ENCODE measurements at places on chromosomes 3 and 15. TPM values are rescaled to one million over a fixed set of nuclear protein-coding genes. Genes with fewer than 3 reads are reported as not detected.

GRCh38 chr3:100269410-100270214 lies 8.8 kb downstream of the TBC1D23 start:
- no peak for DNase-seq

DNA sequence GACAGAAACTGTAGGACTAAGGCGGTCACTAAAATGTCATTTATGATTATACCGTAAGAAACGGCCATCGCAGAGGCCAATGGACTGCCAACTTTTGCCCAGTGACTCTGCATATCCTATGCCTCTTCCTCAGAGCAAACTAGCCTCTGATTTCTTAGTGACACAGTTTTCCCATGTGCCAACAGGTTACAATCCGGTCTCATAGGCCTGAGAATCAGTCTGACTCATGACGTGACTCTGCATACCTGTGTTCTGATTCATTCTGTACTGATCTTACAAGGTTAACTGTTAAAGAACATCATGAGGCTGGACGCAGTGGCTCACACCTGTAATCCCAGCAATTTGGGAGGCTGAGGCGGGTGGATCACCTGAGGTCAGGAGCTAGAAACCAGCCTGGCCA lies 17.8 kb downstream of the RUBCN start:
- no peak for DNase-seq

Gene SOX2
- not detected for total RNA-seq

Gene LRRN1
- 0.46 TPM for total RNA-seq

DNA sequence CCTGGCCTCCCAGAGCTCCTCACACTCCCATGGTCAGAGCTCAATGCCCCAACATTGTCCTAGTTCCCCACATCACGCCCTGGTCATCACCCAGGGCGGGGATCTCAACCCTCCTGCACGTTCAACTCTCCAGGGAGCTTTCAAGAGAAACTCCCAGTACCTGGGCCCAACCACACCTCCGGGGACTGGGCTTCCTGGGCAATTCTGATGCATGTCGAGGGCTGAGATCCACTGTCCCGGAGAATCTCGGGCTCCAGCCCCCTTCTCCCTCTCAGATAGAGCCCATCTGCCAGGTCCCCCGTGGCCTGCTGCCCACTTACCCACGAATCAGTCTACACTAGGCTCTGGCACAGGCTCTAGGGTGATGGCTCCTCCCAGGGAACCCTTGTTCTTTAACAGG lies 39.2 kb downstream of the UMPS start:
- no peak for DNase-seq

- DNase-seq = no peak
Observed at GRCh38 chr3:192494174-192494573, 233.2 kb downstream of the FGF12 start.

Gene CIAO2A
- total RNA-seq = 67.3 TPM

GRCh38 chr3:52093756-52094545 lies 37.6 kb upstream of the DUSP7 start:
- no peak for DNase-seq

GRCh38 chr3:57570878-57571277 lies 14.8 kb downstream of the PDE12 start:
- no peak for DNase-seq

GRCh38 chr3:14847613-14848541 lies 29.1 kb downstream of the FGD5 start:
- peak; percentile 33 for DNase-seq

Gene SLITRK3
- not detected for total RNA-seq

Gene CACNA2D2
- 0.60 TPM for total RNA-seq

Gene STAC
- total RNA-seq = 0.15 TPM

- no peak for DNase-seq
Observed at GRCh38 chr3:17629400-17629799, 113.0 kb downstream of the TBC1D5 start.

DNA sequence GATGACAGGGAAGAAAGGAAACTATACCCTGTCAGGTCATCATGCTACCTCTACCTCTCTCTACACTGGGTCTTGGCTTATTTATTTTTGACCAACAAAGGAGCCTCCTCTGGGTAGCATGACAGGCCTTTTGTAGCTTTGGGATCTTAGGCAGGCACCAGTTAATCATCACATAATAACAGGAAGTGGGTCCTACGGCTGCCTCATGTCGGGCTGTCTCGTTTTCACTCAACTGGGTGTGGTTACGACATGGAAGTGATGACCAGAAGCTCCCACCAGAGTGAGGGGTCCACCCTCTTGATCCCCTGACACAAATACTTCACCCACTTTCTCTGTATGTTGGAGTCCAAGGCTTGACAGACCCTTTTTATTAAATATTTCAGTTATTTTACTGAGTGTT lies 105.3 kb downstream of the CD47 start:
- peak; percentile 26 for DNase-seq

Gene ZNF80
- 0.10 TPM for total RNA-seq

Gene FBXL22
- total RNA-seq = 0.79 TPM

DNA sequence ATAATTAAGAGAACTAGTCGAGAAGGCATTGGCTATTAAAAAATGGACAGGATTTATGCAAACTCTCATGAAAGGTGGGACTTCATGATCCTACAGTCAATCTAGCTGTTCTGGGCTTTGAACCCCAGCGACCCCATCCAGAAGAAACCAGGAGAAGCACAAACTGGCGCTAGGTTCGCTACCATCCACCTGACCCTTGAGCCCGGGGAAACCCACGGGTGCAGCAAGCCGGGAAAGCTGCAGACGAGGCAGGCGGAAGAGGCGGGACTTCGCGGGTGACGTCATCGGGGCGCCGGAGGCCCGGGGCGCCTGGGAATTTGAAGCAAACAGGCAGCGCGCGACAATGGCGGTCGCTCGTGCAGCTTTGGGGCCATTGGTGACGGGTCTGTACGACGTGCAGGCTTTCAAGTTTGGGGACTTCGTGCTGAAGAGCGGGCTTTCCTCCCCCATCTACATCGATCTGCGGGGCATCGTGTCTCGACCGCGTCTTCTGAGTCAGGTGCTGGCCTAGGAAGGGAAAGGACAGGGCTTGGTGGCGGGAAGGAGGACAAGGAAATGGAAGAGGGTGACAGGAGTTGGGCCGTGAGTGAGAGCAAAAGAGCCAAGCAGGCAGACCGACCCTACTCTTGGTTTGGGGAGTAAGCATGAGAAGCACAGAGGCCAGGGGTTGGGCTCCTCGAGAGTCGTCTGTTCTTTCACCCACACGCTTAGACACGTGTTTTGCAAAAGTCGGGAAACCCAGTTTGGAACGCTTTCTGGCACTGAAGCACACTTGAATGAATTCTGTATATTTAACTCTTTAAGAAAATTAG lies at the start of gene UMPS:
Gene UMPS (plus strand): TSS at position 324 of the 812 bp plus-strand sequence. CDS start 20 bp downstream, at position 344.
- peak; percentile 94 for DNase-seq

- DNase-seq = no peak
Observed at GRCh38 chr3:123700791-123701722, 116.2 kb upstream of the HACD2 start.

DNA sequence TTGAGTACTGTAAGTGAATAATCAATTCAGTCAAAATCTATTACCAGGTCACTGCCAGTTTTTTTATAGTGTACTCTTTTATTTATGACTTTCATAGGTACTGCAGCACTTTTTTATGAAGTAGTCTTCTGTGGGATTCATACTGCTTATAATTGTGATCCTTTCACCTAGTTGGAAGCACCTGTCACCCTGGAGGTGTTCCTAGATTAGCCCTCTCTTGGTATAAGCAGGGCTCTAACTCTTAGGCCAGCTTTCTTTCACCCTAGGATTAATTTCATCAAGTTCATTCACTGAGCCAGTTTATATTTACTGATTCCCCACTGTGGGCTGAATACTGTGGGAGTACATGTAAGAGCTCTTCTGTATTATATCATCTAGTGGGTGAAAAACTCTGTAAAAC lies 65.9 kb upstream of the MLF1 start:
- no peak for DNase-seq

Gene FMN1
- 0.12 TPM for total RNA-seq

GRCh38 chr3:54071601-54072000 lies 50.8 kb upstream of the CACNA2D3 start:
- DNase-seq = no peak

DNA sequence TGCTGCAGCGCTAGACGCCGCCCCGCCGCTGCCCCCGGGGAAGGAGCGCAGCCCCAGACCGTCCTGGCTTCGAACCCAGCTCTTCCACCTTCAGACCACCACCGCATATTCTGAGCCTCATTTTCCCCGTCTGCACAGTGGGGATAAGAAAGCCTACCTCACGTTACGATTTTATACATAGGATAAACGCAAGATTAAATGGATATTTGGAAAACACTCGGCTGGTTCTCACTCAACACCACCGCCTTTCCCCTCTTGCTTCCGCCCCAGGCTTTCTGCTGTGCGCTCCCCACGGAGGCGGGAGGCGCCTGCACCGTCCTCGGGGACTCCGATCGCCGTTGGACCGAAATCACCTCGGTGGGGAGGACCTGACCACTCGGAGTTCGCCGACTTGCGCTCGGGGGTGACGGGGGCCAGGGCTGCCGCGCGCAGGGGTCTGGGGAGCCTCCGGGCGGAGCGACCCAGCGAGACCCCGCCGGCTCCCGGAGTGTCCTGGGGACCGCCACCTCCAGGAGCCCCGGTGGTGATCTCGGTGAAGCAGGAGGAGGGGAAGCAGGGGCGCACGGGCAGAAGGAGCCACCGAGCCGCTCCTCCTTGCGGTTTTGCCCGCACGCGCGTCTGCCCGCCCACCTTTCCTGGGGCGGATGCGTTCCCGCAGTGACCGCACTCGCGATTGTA lies 4.0 kb downstream of the FBXL22 start:
- peak; percentile 66 for DNase-seq

- no peak for DNase-seq
Observed at GRCh38 chr3:183484431-183485075, 56.1 kb upstream of the MCF2L2 start.

GRCh38 chr3:45838466-45838865 lies 3.5 kb downstream of the LZTFL1 start:
- no peak for DNase-seq

GRCh38 chr3:194275291-194275690 lies 75.8 kb downstream of the CPN2 start:
- no peak for DNase-seq

- DNase-seq = peak; percentile 84
Observed at GRCh38 chr3:50345586-50346234, at the start of gene ZMYND10. TSS of gene ZMYND10 (minus strand) at chr3:50345732. CDS start at chr3:50345579, 153 bp downstream.

GRCh38 chr3:74214286-74214685 lies 400.2 kb downstream of the CNTN3 start:
- no peak for DNase-seq

Gene PP2D1
- total RNA-seq = not detected

GRCh38 chr3:40745381-40746106 lies 220.8 kb downstream of the ZNF621 start:
- no peak for DNase-seq

DNA sequence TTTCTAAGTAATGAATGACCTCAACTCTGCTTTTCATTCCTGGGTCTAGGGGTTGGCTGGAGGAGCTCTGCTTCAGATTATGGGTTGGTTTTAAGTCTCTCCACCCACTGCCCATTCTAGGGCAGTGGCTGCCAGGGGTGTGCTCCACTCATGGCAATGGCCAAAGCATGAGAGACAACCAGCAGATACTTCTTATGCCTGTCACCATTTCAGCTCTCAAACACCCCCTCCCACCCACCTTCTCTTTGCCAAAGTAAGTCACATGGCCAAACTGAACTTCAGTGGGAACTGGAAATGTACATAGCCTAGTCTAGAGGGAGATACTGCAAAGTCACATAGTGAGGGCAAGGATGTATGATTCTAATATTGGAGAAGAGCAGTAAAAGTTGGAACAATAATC lies 285.3 kb downstream of the RPLP1 start:
- DNase-seq = no peak

GRCh38 chr3:27483117-27484014 lies 818 bp downstream of the SLC4A7 start:
- peak; percentile 42 for DNase-seq

DNA sequence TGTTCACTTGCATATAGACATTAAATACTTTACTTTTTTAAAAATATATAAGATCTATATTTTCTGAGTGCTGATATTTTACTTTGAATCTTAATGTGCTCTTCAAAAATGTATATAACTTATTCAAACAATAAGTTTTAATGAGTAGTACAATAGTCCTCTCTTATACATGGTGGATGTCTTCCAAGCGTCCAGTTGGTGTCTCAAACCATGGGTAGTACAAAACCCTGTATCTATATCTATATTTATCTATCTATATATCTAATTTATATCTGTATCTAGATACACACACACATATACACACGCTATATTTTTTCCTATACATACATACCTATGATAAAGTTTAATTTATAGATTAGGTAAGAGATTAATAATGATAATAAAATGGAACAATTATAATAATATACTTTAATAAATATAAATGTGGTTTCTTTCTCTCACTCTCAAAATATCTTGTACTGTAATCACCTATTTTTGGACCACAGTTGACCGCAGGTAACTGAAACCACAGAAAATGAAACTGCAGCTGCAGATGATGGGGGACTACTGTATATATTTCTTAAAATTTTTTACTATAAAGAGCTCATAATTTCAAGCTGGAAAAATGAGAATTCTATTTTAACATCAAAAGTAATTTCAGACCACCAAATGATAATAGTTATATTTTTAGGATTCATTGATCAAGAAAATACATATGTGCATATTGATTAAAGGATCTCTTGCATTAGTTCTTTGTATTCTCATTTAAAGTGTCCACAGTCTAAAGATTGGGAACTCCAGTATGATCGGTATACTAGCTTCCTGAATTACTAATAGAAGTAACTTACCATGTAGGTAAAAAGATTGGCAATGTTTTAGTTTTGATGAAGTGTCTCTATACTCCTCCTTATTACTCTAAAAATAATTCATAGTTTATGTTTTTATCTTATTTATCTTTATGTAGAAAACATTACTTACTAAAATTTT lies 215.1 kb upstream of the MLF1 start:
- no peak for DNase-seq

Gene TASOR
- 60.4 TPM for total RNA-seq

GRCh38 chr3:197734667-197735318 lies 1.9 kb downstream of the RUBCN start:
- no peak for DNase-seq

GRCh38 chr15:98854496-98854895 lies 153.1 kb downstream of the PGPEP1L start:
- no peak for DNase-seq

DNA sequence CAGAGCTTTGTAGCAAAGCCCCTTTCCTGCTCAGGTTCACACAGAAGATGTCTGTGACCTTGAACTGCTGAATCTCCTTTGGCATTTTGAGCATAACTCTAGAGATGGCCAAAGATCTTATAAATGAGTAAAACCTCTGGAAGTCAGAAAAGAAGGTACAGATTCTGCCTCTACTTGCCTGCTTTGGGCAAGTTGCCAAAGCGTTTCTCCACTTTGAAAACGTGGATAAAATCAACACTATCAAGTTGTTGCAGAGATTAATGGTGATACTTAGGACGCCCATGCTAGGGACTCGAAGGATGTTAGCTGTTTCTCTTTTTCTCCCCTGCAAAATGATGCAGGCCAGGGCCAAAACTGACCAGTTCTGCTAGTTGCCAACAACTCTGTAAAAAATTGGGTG lies 68.0 kb upstream of the CMTM7 start:
- DNase-seq = no peak

Data from activated CD4-positive, alpha-beta T cell treated with anti-CD3 and anti-CD28 coated beads, Interleukin-2, amount 10 ng/mL, durations not matched to agents 7 days and 5 days (primary cell).